ENCODE measurements at places on chromosomes 12 and 14.

DNA sequence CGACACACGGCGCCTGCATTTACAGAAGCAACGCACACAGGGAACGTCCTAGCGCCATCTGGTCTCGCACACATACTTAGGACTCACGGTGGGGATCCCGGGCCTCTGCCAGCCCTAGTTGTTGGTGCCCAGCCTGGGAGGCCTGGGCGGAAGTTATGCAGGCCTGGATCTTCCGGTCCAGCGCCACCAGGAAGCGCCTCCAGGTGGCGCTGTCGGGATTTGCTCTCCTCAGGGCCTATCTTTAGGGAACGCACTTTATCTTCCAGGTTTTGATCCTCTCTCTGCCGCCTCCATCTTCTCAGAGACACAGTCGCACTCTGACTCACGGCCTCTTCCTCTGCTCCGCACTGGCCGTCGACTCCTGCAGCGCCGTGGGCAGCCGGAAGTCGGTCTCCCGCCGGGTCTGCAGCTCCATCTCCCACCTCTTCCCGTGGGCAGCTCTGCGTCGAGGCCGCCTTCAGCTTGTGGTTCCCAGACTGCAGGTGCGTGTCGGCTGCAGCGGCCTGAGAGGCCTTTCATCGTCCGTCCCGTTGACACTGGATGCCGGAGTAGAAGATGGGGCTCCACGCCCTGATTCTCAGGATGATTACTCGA lies 760.4 kb downstream of the TMEM121 start:
- no peak for DNase-seq

GRCh38 chr12:75564852-75565251 lies 53.4 kb upstream of the KRR1 start:
- no peak for DNase-seq

GRCh38 chr12:87975879-87976278 lies 53.3 kb downstream of the C12orf50 start:
- no peak for DNase-seq

DNA sequence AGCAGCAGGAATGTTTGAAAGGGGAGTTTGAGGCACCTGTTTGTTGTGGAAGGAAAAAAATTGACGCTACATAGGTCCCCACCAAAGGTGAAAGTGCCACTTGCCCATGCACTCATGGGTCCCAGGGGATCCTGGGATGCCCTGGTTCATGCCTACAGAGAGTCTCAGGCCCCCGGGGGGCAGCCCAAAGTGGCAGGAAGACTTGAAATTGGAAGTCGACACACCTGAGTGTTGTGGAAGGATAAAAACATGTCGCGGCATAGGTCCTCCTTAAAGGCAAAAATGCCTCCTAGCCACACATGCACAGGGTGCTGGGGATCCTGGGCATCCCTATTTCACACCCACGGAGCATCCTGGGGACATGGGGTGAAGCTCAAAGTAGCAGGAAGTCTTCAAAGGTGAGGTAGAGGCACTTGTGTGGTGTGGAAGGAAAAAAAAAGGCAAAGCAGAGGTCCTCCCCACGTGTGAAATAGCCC lies 576.1 kb downstream of the ALG10 start:
- DNase-seq, result no peak

- DNase-seq, result no peak
Measured at GRCh38 chr12:124939421-124940142, 25.1 kb upstream of the UBC start.

- DNase-seq, result no peak
Measured at GRCh38 chr12:29698756-29699155, 85.0 kb downstream of the TMTC1 start.

DNA sequence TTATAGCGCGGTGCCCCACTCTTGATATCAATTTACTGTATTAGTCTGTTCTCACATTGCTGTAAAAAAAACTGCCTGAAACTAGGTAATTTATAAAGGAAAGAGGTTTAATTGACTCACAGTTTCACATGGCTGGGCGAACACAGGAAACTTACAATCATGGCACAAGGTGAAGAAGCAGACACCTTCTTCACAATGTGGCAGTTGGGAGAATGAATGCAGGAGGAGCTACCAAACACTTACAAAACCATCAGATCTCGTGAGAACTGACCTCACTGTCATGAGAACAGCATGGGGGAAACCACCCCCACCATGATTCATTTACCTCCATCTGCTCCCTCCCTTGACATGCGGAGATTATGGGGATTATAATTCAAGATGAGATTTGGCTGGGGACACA lies 42.3 kb downstream of the FBXO34 start:
- DNase-seq, result no peak

DNA sequence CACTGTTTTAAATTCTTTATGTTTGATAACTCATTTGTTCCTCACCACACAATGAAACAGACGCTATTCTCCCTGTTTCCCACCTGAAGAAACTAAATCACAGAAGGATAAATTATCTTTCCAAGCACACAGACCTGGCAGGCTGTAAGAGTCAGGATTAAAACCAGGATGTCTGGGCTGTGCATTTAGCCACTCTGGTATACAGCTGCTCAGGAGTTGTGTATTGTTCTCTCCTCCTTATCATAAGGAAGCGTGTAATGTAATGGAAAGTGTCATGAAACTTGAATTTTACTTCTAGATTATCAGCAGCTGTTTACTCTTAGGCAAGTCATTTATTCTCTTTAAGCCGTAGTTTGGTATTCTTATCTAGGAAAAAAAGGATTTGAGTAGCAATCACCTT lies 154.8 kb upstream of the LRIG3 start:
- no peak for DNase-seq

- no peak for DNase-seq
Measured at GRCh38 chr14:41993687-41994086, 387.0 kb downstream of the LRFN5 start.

- DNase-seq, result no peak
Measured at GRCh38 chr12:64757771-64758170, 1.4 kb downstream of the GNS start.

- DNase-seq, result peak; percentile 34
Measured at GRCh38 chr12:18998343-18999261, 130.9 kb upstream of the PLEKHA5 start.

DNA sequence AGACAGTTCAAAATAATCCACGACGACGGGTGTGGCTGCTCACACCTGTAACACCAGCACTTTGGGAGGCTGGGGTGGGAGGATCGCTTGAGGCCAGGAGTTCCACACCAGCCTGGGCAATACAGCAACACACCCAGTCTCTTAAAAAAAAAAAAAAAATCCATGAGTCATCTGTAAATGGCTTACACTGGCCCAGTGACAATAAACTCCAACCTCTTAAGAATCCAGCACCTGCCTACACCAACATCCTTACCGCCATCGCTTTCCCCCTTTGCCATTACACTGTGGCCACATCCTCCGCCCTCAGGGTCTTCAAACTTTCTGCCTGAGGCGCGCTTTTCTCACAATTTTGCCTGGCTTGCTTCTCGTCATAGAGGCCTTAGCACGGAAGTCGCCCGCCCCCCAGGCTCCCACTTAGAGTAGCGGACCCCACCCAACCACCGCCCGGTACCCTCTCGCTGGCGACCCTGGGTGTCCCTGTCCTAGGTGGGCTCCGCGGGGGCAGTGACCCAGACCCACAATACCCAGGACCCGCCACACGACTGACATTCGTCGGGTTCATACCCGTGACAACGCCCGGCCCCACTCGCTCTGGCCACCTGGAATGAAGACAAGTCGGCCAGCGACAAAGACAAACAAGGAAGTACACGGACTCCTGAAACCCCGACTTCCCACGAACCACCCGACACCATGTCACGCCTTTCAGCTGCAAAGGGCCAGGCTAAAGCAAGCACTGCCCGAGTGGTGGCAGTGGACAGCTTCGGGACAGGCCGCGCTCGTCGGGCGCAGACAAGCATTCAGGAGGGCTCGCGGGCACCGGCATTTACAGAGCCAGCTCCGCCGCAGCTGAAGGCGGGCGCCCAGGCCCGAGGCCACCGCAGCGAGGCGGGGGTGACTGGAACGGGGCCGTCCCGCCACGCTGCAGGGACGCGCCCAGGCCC lies 636 bp downstream of the GOLGA3 start:
- peak; percentile 56 for DNase-seq

- DNase-seq, result no peak
Measured at GRCh38 chr14:75911883-75912282, 69.9 kb downstream of the TGFB3 start.

Measured in NCI-H1417 (cell line).